Stimulated activated CD8-positive, alpha-beta memory T cell treated with anti-CD3 and anti-CD28 coated beads, Interleukin-4, amount 100 ng/mL, for 1 hour (primary cell): ENCODE measurements at places on chromosomes 12 and 14.
A peak's percentile ranks its signal among the peaks of the same experiment; 100 is the strongest.

- no peak for DNase-seq
Measured at GRCh38 chr14:24607635-24608514, 1.6 kb downstream of the GZMH start.

- no peak for DNase-seq
Measured at GRCh38 chr12:77031745-77032144, 33.6 kb downstream of the E2F7 start.

DNA sequence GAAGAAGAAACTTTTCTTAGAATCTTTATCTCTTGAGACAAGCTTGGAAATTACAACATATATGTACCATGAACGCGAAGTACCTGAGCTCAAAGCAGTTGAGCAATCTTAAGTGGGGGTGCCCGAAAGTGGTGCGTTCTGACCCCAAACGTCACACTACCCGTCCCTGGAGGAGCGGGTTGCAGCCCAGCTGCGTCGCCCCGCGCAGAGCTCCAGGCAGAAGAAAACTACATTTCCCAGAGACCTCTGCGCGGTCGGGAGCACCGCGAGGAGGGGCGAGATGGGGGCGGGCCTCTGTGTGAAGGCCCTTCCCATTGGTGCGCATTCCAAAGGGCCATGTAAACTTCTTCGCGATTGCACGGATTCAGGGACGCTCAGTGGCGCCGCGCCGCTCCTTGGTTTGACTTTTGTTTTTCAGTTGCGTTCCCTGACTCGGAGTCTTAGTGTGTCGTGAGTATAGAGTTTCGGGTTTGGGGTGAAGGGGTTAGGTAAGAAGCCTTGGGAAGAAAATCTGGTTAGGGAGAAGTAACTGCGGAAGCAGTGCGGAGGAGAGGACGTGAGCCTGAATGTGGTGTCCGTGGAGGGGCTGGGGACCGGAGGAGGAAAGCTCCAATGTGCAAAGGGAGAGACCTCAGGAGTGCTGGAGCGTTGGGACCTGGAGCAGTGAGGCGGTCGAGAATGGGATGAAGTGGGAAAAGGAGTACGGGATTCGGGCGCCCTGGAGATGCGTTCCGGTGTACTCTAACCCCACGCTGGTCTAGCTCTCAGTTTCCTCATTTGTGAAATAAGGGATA is at the start of gene CCDC77:
CCDC77 (plus strand) TSS at position 410 of the 794 bp plus-strand sequence. CDS start 7,740 bp downstream, outside the sequence.
- peak; percentile 81 for DNase-seq

GRCh38 chr12:89551747-89552146 is 25.9 kb upstream of the POC1B start:
- DNase-seq = no peak

DNA sequence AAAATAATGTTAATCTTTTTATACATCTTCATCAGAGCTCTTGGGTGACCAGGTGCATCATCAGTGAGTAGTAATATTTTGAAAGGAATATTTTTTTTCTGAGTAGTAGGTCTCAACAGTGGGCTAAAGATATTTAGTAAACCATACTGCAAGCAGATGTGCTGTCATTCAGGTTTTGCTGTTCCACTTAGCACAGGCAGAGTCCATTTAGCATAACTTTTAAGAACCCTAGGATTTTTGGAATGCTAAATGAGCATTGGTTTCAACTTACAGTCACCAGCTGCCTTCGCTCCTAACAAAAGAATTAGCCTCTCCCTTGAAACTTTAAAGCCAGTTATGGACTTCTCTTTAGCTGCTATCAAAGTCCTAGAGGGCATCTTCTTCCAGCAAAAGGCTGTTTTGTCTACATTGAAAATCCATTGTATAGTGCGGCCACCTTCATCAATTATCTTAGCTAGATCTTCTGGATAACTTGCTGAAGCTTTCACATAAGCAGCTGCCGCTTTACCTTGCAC is 24.6 kb downstream of the RIMKLB start:
- no peak for DNase-seq

DNA sequence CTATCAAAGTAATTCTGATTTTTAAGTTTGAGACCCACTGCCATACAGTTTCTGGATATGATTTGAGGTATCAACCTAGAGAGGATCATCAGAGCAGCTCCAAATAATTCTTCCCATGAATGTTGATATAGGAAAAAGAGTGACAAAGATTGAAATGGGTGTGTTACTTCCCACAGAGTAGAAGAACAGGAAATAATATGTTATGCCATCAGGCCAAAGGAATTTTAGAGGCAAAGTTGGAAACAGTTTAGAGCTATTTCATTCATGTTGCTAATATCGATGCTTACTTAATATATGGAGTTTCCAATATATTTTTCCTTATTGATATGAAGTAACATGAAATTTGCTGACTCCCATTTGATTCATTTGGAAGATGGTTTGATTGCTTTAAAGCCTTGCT is 8.9 kb upstream of the MSRB3 start:
- no peak for DNase-seq

DNA sequence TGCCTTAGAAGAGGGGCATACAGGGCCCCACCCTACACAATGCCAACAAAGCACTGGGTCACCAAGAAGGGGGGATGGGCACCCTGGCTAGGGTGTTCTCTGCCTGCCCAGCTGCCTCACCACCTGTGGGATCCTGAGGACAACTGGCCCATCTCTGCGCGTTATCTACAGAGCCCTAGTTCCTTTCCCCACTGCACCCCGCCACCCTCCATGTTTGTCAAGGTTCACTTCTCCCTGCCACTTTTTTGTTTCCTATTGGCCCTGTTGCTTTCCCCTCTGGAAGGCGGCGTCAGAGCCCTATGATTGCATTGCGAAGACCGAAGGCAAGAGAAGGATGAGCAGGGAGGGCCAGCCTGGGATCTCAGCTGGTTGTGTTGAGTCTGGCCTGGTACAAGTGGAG is 1.6 kb downstream of the SLC48A1 start:
- DNase-seq = no peak
